ENCODE measurements at places on chromosomes 3 and 15. TPM values are rescaled to one million over a fixed set of nuclear protein-coding genes. Genes with fewer than 3 reads are reported as not detected.

GRCh38 chr3:197258168-197258755 is 40.1 kb downstream of the DLG1 start:
- no peaks in the 10 kb centered on the region for H3K27me3 ChIP-seq
- H3K4me1 ChIP-seq: no peaks in the 10 kb centered on the region
- no peak overlapping the region for H3K4me3 ChIP-seq
- no peak overlapping the region for H3K27ac ChIP-seq
- no peak for DNase-seq

AHSG gene
- polyA plus RNA-seq: 0.30 TPM

DNA sequence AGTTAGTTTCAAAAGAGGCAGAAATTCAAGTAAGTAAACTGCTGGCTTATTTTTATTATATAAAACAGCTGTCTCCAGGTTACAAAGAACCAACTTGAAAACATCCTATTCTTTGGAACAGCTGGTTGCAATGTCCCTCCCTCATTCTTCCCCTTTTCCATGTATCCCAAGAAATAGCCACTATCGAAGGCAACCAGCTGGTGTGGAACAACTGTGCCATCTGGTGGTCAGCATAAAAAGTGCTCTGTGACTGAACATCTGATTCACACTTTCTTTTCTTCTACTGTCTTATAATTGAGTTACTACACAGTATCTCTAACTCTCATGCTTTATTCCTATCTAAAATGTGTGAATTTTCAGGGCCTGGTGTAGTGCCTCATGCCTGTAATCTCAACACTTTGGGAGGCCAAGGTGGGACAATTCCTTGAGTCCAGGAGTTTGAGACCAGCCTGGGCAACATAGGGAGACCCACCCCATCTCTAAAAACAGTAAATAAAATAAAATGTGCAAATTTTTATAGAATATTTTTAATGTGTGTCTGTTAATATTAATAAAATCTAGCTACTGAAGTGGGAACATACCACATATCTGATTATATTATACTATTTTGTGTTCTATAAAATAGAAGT is 9.6 kb downstream of the OSBPL11 start:
- no peaks in the 10 kb centered on the region for H3K4me1 ChIP-seq
- H3K27me3 ChIP-seq: no peaks in the 10 kb centered on the region
- no peak overlapping the region for H3K4me3 ChIP-seq
- no peaks in the 10 kb centered on the region for H3K36me3 ChIP-seq
- H3K27ac ChIP-seq: no peak overlapping the region

P2RY14 gene
- polyA plus RNA-seq: 0.08 TPM

Data from pancreas (tissue), 10 donors.